ENCODE measurements at places on chromosomes 12 and 14.
A peak's percentile ranks its signal among the peaks of the same experiment; 100 is the strongest.

DNA sequence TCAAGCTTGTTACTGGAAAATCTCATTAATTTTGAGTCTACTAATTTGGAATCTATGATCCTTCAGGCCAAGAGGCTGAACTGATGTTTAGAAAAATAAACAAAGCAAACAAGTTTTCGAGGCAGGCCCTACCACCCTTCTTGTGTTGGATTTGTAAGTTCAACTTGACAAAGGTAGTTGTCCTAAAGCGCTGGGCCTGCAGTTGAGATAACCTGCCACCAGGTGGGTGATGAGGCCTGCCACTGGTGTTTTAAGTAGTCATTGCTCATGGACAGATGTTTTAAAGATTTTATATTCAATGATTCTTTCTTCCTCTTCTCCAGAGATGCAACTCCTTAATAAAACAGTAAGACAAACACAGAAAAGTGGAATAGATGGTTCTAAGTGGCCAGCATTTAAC, 19.4 kb downstream of the ACVRL1 start:
- DNase-seq: peak; percentile 59

GRCh38 chr12:53324113-53324778, 2.8 kb upstream of the AAAS start:
- peak; percentile 30 for DNase-seq

DNA sequence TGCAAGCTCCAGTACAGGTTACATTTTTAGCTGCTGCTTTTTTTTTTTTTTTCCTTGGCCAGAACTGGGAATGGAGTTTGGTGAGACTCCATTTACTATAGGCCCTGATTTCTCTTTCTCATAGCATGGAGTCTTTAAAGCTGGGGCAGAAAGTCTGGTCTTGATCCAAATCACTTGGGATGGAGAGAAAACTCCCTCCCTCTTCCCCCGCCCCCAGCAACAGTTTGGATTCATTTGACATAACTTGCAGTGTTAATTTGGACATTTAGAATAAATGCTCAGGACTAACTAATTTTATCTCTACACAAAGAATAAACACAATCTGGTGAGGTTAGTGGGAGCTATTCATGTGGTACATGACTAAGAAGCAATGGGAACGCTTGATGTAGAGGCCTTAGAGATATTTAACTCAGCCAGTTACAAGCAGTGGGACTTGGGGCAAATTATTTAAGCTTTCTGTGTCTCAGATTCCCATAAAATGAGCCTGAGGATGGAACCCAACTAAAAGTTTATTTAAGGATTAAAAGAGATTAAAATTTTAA, 107.3 kb upstream of the ARHGAP5 start:
- no peak for DNase-seq

DNA sequence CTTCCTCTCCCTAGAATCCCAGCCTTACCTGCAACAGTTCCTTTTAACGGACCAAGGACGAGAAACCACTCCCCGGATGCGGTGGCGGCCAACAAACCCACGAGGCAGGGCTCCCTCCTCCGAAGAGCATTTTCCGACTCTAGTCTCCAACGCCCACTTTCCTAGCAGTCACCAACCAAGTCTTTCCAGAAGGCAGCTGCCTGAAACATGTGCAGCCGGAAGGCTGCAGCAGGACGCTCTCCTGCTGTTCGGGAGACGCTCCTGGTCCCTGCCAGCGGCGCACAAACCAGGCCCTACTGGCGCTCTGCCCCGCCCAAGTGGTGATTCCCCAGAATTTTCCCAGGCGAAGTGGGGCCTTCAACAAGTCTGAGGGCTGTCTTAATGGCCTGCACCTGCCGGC, 21.1 kb upstream of the ADAM20 start:
- DNase-seq: peak; percentile 29

DNA sequence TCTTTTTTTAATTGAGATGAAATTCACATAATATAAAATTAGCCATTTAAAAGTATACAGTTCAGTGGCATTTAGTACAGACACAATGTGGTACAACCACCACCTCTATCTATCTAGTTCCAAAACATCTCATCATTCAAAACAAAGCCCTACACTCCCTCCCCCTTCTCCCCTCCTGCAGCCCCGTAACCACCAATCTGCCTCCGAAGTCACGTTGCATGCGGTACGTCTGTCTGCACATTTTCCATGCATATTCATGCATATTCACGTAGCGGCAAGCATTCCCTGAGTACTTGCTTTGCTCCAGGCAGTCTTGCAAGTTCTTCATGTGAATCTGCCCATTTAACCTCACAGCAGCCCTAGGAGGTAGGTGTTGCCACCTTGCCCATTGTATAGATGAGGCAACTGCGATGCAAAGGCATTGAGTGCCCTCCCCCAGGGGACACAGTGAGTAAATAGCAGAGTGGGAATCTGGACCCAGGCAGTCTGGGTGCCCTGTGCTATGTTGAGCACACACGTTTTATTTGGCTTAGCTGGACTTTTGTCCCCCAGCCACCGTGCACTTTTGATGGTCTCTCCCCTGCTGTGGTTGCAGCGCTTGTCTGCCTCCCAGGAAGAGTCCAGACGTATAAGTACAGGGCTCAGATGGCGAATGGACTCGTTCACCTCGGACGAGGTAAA, 43.4 kb downstream of the RIN3 start:
- DNase-seq: no peak

DNA sequence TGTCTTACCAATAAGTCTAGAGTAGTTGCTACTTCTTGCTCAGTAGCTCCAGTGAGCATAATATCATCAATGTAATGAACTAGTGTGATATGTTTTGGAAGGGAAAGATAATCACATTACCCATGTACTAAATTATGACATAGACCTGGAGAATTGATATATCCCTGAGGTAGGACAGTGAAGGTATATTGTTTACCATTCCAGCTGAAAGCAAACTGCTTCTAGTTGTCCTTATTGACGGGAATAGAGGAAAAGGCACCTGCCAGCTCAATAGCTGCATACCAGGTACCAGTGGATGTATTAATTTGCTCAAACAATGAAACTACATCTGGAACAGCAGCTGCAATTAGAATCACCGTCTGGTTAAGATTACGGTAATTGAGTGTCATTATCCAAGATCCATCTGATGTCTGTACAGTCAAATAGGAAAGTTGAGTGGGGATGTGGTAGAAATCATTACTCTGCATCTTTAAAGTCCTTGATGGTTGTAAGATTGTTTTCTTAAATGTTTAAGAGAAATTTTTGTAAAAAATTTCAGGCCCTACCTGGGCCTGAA, 100.0 kb upstream of the ARHGAP5 start:
- DNase-seq: no peak
